ENCODE measurements at places on chromosomes 6 and 20. TPM values are rescaled to one million over a fixed set of nuclear protein-coding genes. Genes with fewer than 3 reads are reported as not detected.

DNA sequence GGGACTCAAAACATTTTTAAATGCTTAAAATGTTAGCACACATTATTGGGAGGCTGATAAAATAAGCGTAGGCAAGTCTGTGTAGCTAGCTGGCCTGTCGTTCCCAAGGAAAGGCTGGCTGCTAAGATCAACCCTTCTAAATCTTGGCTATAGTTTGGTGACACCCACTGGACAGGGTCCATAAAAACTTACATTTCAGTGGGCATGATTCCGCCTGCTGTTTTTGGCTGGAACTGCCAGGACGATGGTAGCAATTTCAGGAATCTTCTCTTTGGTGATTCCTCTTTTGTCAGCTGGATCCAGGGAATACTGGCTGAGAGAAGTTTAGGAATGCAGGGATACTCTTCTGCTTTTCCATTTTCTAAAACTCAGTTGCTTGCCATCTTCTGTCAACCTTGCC lies 162.2 kb downstream of the NKAIN2 start:
- DNase-seq: no peak

DNA sequence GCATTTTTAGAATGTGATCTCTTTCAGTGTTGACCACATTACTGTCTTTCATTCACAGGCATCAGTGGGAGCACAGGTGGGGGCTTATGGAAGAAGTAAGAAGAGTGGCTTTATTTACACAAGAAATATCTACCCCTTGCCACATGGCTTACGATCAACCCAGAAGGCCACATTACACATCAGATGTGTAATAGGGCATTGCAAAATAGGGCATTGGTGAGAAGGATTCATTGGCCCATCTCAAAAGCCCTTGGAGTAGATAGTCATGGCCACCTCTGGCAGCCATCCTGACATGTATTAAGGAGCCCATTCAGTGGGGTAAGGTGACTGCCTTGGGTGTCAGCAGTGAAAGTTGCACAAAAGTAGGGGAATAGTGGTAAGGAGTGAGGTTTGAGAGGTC lies 97.5 kb downstream of the MAFB start:
- no peak for DNase-seq

GRCh38 chr20:61936701-61937131 lies 129.0 kb downstream of the TAF4 start:
- no peak for DNase-seq

- no peak for DNase-seq
Observed at GRCh38 chr6:157229132-157229618, 94.1 kb downstream of the TMEM242 start.

DNA sequence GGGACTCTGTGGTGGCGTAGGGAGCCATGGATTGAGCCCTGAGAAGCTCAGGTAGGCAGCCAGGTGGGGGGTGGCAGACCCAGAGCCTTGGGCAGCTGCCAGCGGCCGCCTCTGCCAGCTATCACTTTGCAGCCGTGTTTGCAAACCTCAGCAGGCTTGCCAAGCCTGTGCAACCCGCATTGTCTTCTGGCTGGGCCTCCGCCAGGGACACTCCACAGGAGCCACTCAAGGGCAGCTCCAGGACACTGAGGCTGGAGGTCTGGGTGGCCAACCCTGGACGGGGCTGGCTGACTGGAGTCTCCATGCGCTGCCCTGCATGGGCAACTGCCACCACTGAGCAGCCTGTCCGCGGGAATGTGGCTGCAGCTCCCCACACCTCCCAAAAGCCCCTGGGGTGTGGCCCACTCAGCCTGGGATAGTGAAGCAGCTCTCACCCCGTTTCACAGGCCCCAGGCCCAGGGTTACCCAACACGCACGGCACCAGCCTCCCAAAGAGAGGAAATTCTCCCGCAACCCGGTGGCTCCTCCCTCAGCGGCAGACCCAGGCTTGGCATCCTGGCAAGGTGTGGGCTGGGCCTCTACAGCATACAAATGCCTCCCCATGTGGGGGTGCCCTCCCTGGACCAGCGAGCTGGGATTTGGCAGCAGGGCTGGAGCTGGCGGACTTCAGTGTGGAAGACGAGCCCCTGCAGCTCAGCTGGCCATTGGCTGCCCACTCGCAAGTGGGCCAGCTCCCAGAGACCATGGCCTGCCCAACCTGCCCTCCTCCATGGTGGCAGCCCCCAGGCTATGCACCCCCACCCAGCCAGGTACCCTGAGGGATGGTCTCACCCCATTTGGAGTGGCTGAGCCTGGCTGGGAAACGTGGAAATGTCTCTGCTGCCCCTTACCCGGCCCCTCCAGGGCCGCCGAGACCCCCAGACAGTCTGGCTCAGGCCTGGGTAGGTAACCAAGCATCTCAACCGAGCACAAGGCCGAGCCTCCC lies 2.9 kb downstream of the CHRNA4 start:
- no peak for DNase-seq

GRCh38 chr6:21780141-21780540 lies 186.6 kb downstream of the SOX4 start:
- no peak for DNase-seq

GRCh38 chr6:106825156-106825555 lies 149.4 kb downstream of the CD24 start:
- no peak for DNase-seq

GRCh38 chr6:52925042-52925441 lies 15.5 kb upstream of the GSTA3 start:
- DNase-seq: no peak

GRCh38 chr6:91879386-91879995 lies 1292.6 kb upstream of the MAP3K7 start:
- DNase-seq: no peak

DNA sequence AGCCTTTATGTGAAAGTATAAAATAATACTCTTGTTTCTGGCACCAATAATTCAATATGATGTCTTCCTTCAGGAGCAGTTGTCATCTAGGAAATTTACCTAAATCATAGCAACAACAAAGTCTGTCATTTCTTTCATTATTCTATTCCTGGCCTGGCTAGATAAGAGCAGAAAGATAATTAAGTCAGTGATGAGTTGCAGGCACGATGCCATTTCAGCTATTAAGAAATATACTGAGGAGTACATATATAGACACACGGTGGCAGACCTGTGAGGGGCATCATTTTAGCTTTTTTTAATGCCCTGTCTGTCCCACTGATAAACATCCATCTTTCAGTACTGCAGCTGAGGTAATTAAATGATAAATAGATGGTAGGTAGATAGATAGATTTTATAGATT lies 756.1 kb upstream of the EPHA7 start:
- DNase-seq: no peak

- DNase-seq: no peak
Observed at GRCh38 chr6:2839982-2840748, 1.5 kb downstream of the SERPINB1 start.

DNA sequence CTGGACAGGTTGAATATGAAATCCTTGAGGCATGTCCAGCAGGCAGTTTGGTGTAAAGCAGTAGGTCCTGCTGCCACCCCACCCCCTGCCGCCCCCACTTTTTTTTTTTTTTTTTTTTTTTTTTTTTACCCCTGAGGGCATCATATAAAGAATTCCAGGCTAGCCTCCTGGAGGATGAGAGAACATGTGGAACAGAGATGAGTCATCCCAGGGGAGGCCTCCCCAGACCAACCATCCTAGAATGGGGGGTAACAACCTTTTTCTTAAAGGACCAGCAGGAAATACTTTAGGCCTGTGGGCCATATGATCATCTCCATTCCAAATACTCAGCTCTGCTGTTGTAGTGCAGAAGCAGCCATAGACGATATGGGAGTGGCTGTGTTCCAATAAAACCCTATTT lies 170.9 kb downstream of the GJA10 start:
- no peak for DNase-seq

- no peak for DNase-seq
Observed at GRCh38 chr20:4607287-4607713, 114.4 kb upstream of the PRND start.

GRCh38 chr20:20095114-20095872 lies 43.0 kb downstream of the CFAP61 start:
- DNase-seq: no peak

DNA sequence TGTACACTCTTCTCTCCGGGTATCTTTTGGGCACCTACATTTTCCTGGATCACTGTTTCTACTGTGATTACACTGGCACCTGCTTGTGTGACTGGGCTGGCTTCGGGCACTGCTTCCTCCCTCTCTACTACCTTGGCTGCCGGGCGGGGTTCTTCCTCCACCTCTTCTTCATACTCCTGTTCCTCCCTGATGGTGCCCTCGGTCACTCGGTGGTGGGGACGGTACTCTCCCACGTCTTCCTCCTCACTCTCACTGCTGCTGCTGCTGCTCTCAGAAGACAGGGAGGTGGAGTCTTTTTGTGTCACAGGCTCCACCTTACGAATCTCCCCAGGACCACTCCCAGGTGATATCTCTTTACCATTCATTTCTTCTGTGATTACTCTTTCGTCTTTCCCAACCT lies 42.5 kb downstream of the SMLR1 start:
- DNase-seq: no peak

DNA sequence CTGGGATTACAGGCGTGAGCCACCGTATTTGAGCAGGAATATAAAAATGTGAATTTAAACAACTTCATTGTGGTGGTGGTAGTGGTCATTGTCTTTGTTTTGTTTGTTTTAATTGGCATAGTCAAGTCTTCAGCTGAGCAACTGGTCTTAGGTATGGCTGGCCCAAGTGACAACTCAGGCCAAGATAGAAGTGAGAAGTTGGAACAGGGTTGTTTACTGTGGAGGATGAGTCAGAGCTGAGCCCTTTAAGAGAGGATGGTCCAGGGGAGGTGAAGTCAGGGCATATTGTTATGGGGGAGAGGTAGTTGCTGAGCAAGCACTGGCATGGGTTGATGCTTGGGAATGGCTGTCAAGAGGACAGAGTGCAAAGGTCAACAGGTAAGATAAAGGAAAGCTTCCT lies 308.2 kb downstream of the FARS2 start:
- no peak for DNase-seq

GRCh38 chr6:2257363-2257762 lies 12.0 kb upstream of the GMDS start:
- no peak for DNase-seq

DNA sequence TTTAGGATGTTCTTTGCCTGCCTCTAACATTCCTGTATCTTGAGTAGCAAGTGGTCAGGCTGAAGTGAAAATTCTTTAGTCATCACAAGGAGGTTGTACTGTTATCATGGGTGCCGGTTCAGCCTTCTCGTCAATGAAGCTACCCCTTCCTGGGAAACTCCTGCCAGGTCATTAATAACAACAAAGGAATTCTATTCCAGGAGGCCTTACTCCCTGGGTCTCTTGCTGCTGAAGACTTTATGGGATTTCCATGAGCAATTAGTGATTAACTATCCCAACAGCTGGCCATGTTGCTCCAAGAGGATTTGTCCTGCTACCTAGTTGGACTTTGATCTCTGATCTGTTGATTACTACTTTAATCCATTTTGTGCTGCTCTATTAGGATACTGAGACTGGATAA lies 62.7 kb upstream of the ELOVL5 start:
- no peak for DNase-seq

GRCh38 chr6:111195656-111196055 lies 108.4 kb downstream of the SLC16A10 start:
- no peak for DNase-seq

DNA sequence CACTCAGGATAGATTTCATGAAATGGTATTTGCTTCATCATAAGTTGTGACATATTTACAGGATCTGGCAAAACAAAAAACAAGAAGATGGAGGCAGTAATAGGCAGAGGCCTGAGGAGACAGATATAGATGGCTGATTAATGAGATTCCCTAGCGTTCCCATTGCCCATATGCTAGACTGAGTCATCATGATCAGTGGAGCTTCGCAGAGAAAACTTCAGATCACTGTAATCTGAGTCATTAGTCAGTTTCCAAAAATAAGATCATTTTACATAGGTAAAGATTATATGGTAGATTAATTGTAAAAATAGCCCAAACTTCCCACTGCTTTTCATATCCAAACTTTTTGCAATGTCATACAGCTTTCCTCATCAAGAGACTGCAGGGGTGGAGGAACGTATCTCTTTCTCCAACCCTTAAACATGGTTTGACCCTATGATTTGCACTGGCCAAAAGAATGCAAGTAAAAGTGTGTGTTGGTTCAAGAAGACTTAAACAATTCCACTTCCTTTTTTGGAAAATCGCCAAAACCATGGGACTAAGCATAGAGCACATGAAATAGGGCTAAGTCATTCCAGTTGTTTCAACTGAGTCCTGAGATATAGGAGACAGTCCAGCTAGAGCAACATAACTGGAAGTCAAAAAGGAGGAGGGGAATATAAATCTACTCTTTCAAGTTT lies 626.0 kb downstream of the RNF144B start:
- no peak for DNase-seq

DNA sequence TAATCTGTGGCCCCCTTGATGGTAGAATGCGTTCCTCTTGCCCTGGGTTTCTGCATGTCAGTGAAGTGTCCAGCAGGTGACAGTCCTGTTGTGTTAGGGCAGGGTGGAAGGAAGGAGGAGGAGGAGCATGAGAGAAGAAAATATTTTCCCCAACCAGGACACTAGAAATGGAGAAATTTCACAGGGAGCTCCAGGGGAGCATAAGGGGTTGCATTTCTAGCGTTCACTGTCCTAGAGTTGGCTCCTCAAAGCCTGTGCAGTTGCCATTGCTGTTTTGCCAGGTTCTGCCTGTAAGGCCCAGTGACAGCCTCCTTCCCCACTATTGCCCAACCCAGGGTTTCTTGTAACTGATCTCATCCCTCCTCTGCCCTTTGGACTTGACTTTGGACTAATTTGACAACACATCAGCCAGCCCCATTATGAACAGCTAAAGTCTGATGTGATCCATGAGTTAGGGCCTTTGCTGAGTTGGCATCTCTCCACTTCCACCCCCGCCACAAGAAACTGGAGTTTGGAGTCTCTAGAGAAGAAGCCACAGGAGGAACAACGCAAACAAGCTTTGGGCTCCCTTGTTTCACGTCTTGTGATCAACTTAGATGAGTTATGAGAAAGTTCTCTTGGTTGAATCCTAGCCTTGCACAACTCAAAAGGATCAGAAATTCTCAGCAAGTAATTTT lies 14.0 kb upstream of the FAM50B start:
- DNase-seq: no peak

DNA sequence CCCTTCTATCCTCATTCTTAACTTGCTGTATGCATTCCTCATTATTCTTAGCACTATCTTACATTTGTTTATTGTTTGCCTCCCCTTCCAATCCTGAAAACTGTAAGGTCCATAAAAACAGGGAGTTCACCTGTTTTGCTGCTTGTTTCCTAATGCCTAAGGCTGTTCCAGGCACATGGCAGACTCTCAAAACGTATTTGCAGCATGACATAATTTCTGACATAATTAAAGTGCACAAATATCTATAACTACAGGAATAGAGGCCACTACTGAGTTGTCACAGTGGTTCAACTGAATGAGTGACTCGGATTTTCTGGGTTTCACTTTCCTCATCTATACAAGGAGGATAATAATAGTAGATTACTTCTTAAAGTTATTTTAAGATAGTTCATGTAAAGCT lies 83.0 kb downstream of the HFE start:
- DNase-seq: no peak

TP53TG5 gene
- not detected for total RNA-seq

CBFA2T2 gene
- total RNA-seq: 10.5 TPM

CNR1 gene
- 0.79 TPM for total RNA-seq

GPR63 gene
- 0.11 TPM for total RNA-seq
